ENCODE measurements at places on chromosomes 6 and 20.

DNA sequence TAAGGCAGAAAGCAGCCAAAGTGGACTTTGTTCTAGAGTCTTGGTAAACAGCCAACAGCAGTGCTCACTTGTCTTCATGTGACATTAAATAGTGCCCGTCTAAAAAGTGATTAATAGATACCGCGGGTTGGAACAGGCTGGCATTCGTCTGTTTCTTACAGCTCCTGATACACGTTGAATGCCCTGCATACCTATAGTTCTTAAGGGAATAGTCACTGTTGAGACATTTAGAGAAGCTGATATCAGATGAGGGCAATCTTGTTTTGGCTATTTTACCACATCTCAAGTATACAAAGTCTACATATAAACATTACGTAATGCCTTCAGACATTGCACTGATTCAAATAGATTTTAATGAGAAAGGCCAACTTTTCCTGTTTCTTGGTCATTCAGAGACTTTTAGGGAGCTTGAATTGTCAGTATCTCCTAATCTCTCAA lies 374.9 kb upstream of the FLRT3 start:
- no peak for DNase-seq

DNA sequence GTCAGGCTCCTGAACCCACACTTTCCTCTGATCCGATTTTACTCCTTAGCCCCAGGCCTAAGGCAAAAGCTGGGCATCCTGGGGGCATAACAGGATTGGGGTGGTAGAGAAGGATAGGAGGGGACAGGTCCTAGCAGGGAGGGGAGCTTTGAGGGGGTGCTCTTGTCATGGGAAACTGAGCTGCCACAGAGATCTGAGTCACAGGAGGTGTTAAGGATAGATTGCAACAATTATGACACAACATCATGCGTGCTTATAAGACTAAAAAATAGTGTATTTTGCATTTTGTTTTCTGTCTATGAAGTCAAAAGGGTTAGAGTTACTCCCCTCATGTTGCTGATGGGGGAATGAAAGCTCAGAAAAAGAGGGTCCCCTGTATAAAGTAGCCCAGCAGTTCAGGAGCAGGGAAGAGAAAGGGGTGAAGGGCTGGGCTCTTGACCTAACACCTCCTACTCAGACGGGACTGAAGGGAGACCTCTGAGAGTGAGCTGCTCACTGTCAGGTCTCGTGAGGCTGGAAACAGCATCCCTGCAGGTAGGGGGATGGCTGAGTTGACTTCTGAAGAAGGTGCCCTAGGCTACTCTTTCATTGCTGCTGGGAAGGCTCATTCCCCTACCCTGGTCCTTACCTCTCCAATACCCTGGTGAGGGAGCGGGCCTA lies 2.0 kb downstream of the GLP1R start:
- DNase-seq: no peak

DNA sequence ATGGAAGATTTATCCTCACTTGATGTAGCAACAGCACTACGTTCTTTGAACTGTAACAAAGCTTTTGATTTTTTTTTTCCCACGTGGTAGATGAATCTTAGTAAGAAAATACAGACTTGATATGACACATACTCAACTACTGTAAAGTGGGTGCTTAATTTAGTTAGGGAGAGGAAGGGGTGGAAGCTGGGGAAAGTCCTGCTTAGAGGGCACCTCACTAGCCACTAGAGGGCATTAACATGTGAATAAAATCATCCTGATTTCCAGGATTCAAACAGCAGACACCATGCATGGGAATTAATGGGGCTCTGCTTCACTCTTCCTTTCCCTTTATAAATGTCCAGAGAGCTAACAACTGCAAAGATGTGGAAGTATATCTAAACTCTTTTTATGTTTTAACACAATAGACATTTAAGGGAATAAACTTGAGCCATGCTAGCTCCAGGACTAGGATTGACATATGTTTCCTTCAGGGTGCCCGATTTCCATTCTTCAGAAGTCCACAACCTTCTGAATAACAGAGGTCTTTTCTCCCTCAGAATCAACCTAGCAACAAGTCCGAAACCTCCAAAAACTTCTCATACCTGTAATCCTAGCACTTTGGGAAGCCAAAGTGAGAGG lies 250.1 kb downstream of the ATXN1 start:
- DNase-seq: peak; percentile 24

- DNase-seq: no peak
Measured at GRCh38 chr20:34642009-34642408, 34.9 kb downstream of the PIGU start.

GRCh38 chr20:48841196-48841874 lies 13.5 kb upstream of the PREX1 start:
- DNase-seq: no peak

GRCh38 chr20:9035126-9035525 lies 33.8 kb upstream of the PLCB4 start:
- DNase-seq: no peak

GRCh38 chr6:30543821-30544220 lies 12.5 kb downstream of the GNL1 start:
- no peak for DNase-seq

GRCh38 chr20:33518071-33518470 lies 28.2 kb downstream of the CBFA2T2 start:
- no peak for DNase-seq

GRCh38 chr20:34892671-34893070 lies 16.3 kb downstream of the ACSS2 start:
- DNase-seq: no peak

- no peak for DNase-seq
Measured at GRCh38 chr6:39173270-39173669, 56.0 kb downstream of the KCNK5 start.

- DNase-seq: no peak
Measured at GRCh38 chr6:163036160-163036645, 308.4 kb downstream of the PACRG start.

- DNase-seq: no peak
Measured at GRCh38 chr6:158381214-158381613, 68.9 kb downstream of the TULP4 start.

DNA sequence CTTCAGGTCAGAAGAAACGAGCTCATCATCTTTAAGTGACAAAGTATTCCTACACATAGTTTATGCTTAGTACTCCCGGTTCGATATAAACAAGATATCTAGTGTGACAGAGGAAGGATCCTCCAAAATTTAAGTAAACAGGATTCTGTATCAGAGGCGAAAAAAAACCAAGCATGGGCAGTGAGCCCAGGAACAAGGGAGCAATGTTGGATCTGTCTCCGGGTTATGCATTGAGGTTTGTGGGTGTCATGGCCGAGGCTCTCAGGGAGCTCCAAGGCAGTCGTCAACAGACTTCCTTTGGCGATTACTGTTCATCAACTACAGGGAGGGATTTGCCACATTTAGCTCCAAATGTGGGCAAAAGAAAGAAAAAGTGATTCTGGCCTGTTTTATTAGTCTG lies 319.5 kb downstream of the CBLN4 start:
- DNase-seq: no peak

GRCh38 chr20:37464611-37465010 lies 56.4 kb upstream of the NNAT start:
- DNase-seq: no peak

GRCh38 chr20:35465976-35466375 lies 10.6 kb downstream of the CEP250 start:
- DNase-seq: no peak

- no peak for DNase-seq
Measured at GRCh38 chr6:25927178-25927577, 3.3 kb downstream of the SLC17A2 start.

DNA sequence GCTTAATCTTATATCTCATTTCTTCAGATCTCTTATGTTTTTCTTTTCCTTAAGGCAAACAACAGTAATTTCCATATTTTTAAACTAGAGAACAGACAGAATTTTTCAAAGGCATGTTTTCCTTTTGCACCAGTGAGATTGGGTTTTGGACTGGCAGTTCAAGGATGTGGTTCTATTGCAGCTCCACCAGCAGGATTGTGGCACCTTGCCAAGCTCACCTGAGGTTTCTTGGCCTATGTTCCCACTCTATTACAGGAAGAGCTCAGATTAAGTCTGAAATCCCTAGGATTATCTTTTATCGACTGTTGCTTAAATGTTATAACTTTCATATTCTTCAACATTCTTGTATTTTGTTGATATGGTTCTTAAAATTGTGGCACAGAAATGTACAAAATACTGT lies 218.9 kb downstream of the PLCB4 start:
- DNase-seq: no peak

DNA sequence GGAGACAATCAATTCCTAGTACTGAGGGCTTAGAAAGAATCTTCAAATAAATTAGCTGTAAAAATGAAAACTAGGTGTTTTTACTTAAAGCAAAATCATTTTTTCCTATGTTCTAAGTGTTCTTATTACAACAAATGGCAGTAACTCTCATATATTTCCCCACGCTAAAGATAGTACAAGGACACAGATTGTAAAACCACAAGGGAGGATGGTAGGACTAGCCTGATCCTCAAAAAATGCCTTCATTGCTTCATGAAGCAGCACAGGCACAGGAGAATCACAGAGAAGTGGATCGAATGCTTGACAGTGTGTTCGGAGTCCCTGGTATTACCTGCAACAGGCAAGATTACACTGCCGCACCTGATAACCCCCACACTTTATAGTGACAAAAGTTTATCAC lies 58.5 kb downstream of the SAMD3 start:
- no peak for DNase-seq

GRCh38 chr6:35146453-35146852 lies 5.3 kb upstream of the TCP11 start:
- peak; percentile 15 for DNase-seq

DNA sequence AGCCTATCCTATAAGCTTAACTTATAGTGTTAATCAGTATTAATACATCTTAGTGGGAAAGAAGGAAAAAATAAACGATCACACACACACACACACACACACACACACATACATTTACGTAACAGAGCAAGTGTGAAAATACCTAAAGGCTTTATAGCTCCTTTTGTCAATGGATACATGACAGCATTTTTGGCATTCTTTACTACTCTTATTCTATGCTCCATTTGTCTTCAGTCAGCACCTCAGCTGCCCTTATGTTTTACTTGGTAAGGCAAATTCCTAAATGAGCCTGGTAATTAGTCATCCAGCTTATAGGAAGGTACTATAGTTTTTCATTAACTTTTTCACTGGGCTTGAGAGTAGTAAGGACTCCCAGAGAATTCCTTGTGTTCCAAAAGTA lies 25.1 kb upstream of the SLC17A3 start:
- DNase-seq: no peak

DNA sequence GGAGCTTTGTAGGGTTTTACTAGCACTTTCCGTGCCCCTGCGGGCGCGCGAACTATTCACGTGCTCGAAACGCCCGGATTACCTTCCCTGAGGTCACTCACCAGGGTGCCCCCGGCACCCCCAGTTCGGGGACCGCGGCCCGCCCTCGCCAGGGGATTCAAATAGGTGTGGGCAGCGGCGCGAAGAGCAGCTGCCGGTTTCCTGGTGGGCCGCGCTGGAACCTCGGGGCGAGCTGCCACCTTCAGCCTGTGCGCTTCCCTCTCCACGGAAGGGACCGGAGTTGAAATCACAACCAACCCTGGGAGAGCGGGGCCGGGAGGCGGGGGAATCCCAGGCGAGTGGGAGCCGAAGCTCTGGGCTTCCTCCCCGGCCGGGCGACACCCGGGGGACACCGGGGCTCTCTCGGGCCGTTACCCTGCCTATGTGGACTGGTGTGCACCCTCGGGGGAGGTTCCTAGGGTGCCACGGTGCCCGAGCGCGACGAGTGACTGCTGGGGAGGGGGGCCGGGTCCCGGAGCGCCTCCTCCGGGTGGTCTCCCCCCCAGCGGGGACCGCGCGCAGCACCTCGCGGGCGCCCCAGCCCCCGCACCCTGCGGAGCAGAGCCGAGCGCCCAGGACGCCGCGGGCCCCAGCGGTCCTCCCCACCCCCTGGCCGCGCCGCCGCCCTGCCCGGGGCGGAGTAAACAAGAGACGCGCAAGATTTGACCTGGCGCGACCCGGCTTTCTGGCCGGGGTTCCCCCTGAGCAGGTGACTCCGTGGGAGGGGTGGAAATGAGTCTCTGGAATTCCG lies 2.1 kb upstream of the HIVEP2 start:
- peak; percentile 82 for DNase-seq

GRCh38 chr6:76644231-76644630 lies 571.8 kb upstream of the IMPG1 start:
- DNase-seq: no peak

GRCh38 chr6:170022291-170022722 lies 268.6 kb downstream of the DLL1 start:
- DNase-seq: no peak

GRCh38 chr6:88572449-88573139 lies 390.8 kb downstream of the RNGTT start:
- no peak for DNase-seq

DNA sequence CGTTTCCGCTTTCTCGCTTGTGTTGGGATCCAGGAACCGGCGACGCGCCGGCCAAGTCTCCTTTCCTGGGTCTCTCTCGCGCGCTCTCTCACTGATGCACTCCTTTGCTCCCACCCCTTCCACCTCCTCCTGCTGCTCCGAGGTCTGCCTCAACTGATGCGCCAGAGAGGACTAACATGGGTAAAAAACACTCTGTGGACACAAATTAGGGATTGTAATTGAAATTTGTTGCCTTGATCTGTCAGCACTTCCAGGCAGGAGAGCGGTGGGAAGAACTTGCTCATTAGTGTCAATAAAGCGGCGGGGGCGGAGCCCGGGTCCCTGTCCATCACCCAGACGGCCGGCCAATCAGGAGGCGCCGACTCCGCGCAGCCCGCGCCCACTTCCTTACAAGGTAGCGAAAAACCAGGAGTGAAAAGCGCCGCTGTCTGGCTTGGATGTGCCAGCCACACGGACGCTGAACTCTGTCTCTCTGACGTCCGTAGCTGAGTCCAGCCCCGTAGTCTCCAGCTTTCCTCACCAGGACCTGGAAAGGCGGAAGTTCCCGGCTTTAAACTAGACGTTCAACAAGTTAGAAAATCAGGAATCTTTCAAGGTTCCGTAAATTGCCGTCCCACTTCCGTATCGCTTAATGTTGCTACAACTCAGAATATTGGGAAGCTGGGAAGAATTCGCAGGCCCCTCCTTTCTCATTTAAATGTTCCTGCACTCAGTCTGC lies at the start of gene TBX18:
TBX18 (minus strand) TSS at position 267 of the 718 bp plus-strand sequence. CDS start 417 bp downstream, outside the sequence.
- DNase-seq: no peak

DNA sequence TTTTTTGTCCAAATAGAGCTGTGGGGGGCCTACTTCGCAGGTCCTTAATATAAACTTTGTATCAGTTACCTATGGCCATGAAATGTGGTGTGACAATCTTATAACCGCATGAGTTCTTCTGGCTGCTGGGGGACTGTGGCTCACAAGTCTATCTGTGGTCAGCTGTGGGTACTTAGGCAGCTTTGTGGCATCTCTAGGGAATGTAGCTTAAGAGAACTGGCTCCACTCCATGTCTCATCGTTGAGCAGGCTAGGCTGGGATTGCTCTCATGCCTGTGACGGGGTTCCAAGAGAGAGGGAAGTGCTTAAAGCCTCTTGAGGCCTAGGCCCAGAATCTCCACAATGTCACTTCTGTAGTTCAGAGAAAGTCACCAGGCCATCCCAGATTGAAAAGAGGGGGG lies 140.5 kb downstream of the BTBD3 start:
- DNase-seq: no peak

- DNase-seq: peak; percentile 20
Measured at GRCh38 chr6:143941852-143942627, 66.0 kb downstream of the PLAGL1 start.

DNA sequence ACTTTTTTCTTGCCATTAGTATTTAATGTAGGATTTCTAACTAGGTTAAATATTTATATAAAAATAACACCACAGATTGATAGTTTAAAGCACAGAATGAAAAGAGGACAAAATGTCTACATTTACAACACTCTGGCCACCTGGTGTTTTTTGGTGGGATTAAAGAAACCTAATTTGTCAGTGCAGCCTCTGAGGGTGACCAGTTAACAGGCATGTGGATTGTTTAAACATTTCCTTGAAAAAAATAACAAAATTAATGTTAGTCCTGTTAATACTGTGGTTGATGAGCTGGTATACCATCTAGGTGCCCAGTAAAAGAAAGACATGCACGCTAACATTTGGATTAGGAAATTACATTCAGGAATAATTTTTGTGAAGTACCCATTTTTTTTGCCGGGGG lies 8.8 kb downstream of the SLC9A8 start:
- no peak for DNase-seq
